Stimulated activated CD4-positive, alpha-beta T cell treated with anti-CD3 and anti-CD28 coated beads, Interleukin-15, amount 100 ng/mL, for 24 hours (primary cell): ENCODE measurements at places on chromosomes 12 and 14.

DNA sequence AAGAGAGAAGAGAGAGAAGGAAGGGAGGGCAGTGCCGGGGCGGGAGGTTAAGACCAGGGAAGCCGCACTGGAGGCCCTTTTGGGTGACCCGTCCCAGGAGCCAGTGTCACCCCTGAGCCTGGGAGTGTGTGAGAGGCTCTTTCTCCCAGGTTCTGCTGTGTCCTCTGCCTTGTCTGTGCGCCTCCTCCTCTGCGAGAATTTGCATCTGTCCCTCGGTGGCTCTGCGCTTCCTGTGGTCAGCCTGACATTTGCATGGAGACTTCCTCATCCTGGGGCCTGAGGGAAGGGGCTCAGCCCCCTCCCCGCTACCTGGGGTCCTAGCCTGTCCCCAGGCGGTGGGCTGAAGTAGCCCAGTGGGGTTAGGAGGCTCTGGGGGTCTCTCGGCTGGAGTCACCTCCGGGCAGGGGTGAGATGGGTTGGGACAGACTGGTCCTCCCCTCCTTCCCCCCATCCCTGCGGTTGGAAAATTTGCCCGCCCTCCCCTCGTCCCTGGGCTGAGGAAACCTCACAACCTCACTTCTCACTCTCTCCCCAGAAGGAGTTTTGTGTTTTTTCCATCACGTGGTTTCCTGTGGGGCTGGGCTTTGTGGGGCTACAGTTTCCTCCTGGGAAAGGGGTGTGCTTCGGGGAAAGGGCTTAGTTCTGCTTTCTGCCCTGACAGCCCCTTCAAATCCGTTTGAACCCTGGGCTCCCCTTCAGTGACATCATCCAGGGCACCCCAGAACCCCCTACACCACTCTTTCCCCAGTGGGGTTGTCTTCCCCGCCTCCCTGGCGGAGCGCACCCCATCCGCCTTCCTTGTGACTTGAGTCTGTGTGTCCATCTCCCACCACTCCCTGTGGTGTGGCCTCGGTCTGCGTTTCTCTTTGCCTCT lies 2.5 kb downstream of the PTPN6 start:
- peak; percentile 89 for DNase-seq

DNA sequence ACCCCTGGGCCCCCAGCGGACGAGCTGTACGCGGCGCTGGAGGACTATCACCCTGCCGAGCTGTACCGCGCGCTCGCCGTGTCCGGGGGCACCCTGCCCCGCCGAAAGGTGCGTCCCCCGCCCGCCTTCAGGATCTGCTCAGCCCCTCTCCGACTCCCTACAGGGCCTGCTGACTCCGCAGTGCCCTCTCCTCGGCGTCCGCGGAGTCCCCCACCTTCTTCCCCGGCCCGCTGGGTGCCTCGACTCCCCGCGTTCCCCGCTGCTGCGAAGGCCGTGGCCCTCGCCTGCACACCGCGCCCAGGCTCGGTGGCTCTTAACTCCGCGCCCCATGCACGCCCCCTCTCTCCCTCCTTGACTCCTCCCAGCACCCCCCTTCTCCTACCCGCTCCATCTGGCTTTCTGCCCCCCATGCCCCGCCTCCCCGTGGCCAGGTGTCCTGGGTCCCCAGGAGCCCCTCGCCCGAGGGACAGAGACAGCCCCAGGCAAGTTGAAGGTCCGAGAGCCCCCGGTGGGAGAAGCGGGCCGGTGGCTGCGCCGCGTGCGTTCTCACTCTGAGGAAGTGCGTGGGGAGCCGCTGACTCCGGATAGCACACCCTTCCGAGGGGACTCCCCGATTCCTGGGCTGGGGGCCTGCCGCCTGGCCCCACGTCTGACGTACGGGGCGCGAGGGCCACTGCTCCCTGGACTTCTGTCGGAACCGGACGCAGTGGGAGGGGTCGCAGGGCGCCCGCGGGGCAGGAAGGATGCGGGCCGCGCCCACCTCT lies 594 bp downstream of the TAMALIN start:
- peak; percentile 62 for DNase-seq

DNA sequence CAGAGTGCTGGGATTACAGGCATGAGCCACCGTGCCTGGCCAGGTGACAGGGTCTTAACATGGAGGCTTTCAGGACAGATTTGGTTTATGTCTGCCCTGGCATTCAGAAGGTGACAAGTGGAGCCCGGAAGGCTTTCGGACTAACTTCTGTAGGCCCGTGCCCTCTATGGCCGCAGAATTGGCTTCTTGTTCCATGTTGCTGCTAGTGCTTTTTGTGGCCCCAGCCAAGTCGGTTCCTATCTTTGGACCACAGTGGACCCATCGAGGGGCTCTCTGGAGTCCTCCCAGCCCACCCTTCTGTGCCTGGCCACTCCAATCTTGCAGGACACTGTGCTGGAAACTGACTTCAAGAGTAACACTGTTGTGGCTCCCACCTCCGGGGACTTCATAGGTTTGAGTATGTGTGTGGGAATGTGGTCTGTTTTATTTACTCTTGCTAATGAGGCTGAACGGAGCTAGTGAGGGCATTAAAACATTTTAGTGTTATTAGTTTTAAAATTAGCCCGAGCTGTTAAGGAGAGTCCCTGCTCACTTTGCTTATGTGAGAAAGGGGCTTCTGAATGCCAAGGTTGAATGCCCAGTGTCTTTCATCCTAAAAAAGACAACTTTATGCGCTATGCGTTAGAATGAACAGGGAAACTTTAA lies 245.9 kb downstream of the CACNA1C start:
- no peak for DNase-seq

- DNase-seq = no peak
Observed at GRCh38 chr12:128871516-128871892, 18.2 kb downstream of the GLT1D1 start.

GRCh38 chr12:32918890-32919801 lies 22.6 kb upstream of the PKP2 start:
- peak; percentile 2 for DNase-seq

DNA sequence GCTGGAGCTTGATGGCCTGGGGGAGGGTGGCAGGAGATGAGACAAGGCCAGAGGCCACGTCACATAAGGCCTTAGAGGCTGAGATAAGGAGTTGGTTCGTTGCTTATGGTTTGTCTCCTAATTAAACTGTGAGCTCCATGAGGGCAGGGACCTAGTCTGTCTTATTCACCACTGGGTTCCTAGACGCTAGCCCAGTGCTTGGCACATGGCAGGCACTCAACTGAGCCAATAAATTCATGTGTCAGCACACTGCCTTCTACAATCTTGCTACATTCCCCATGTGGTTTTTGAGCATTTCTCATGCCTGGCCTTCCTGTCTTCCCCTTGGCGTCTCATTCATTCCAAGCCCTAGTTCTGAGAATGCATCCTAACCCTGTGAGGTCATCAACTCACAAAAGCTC lies 92.5 kb upstream of the MED13L start:
- DNase-seq = no peak

- no peak for DNase-seq
Observed at GRCh38 chr12:8947737-8948136, 1.7 kb downstream of the M6PR start.

- DNase-seq = no peak
Observed at GRCh38 chr12:67740711-67741110, 92.2 kb downstream of the DYRK2 start.

DNA sequence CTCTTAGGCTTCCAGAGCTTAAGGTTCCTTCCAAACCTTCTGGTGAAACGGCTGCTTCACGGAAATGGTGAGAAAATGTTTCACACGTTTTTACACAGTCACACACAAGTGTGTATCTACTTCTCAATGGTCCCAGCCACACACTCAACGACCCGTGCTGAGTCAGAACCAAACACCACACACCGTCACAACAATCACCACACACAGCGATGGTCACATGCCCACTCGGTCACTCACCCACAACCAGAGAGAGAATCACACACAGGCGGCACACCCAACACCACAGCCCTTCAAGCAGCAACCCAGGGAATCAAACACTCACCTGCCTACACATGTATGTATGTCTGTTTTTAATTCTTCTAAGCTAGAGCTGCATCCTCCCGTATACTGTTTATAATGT lies 12.6 kb upstream of the PLEKHD1 start:
- DNase-seq = no peak

- no peak for DNase-seq
Observed at GRCh38 chr14:47857646-47858045, 182.2 kb upstream of the MDGA2 start.

DNA sequence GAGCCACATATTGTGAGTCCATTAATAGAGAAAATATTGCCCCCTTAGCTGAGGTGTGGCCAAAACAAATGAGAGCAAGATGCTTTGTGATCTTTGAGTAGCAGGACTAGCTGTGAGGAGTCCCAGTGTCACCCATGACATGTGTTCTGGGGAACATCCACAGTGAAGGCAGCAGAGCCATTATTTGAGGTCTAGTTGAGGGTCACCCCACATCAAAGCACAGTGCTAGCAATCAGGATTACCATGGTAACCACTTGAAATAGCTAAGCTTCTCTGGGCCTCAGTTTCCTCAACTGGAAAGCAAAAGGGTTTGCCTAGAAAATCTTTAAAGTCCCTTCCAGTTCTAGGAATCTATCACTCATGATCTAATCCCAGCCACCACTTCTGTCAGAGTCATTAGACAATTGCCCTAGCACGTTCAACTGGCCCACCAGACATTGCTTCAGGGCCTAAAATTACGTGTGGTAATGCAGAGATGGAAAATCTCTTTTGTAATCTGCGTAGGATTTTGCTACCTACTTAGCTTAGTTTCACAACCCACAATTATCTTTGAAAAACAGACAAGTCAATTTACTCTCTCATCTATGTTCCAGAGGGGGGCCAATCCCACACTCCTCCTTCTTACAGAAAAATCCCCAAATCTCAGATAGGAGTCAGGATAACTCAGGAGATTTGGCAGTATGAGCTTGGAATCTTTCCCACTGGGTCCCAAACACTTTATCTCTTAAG lies 251.2 kb upstream of the EGLN3 start:
- DNase-seq = no peak

DNA sequence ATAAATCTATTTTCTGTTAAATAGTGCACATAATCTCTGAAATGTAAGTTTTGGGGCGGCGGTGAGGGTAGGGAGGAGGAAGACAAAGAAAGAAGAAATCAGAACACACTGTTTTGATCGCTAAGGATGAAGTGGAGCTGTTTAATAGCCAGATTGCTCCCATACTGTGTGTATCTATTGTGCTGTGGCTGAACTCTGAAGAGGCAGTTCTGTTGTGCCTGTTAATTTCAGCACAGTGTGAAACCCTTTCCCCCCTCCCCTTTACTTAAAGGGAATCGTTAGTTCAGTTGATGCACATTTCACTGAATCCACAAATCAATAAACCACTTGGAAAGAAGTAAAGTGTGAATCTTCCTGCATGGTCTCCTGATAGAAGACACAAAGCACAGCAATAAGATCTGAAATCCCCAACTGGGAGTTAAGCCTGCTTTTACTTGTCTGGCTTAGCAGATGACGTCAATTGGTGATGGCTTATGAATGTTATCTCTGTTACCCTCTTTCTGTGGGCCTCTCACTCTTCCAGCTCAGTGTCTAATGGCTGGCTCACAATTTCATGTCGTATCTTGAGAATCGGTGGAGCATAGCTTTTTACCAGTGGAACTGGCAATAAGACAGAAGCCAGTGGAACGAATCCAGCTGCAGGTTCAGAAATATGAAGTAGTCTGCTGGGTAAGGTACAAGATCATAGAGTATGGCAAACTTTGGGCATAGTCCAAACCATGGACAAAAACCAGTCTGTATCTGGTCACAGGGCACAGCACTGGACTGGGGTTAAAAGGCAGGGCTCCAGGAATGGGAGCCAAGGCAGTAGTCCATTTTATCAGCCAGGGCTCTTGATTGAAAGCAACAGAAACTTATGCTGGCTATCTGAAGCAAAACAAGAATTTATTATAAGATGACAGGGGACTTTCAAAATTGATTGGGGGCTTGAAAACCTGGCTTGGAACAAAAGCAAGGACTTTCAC lies 413.5 kb upstream of the SEL1L start:
- no peak for DNase-seq

GRCh38 chr12:52526511-52526951 lies 6.3 kb upstream of the KRT5 start:
- no peak for DNase-seq

- DNase-seq = no peak
Observed at GRCh38 chr12:63826006-63826585, 18.4 kb upstream of the SRGAP1 start.

DNA sequence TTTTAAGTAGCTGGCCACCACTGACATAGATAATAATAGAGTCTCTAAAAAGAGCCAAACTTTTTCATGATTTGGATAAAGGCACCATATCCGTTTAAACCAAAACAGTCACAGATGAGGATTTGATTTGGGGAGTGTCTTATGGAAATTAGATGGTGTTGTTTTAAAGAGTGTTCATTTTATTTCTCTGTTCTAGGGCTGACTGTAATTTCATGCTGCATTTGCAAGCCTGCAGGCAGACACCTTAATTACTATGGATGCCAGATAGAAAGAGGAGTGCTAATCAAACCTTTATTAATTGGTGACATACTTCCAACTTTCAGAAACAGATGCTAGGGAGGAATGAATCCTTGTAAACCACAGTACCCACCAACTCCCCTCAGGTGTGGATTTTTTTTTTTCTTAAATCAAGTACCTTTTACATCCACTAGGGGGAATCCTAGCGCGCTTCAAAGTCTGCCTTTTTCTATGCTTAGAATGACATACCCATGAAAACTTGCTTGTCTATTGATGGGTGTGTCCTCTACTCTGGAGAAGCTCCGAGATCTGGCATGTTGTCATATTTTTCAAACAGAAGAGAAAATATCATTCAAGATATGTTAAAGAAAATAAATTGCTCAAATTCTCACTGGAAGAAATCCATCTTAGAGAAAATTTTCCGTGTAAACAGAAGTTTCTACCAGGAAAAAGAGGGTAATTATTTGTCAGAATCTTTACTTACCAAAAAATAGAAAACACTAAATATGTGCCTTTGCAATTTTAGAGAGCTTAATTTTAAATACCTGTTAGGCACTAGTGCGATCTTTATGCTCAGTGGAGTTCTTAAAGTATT lies 14.2 kb upstream of the PLXNC1 start:
- DNase-seq = peak; percentile 33

- peak; percentile 78 for DNase-seq
Observed at GRCh38 chr12:69900720-69901131, 75.7 kb downstream of the MYRFL start.

- peak; percentile 26 for DNase-seq
Observed at GRCh38 chr14:22047115-22047514, 373.5 kb upstream of the OR4E1 start.

- DNase-seq = no peak
Observed at GRCh38 chr14:61109288-61109687, 128.2 kb downstream of the SLC38A6 start.
